Fibroblast of villous mesenchyme (primary cell): ENCODE measurements at places on chromosomes 11 and 22. TPM values are rescaled to one million over a fixed set of nuclear protein-coding genes. Genes with fewer than 3 reads are reported as not detected.

GRCh38 chr11:70739091-70739490, 340.8 kb downstream of the CTTN start:
- no peak for DNase-seq

MYEOV gene
- total RNA-seq, result 0.86 and 3.2 TPM in 2 replicates

DNA sequence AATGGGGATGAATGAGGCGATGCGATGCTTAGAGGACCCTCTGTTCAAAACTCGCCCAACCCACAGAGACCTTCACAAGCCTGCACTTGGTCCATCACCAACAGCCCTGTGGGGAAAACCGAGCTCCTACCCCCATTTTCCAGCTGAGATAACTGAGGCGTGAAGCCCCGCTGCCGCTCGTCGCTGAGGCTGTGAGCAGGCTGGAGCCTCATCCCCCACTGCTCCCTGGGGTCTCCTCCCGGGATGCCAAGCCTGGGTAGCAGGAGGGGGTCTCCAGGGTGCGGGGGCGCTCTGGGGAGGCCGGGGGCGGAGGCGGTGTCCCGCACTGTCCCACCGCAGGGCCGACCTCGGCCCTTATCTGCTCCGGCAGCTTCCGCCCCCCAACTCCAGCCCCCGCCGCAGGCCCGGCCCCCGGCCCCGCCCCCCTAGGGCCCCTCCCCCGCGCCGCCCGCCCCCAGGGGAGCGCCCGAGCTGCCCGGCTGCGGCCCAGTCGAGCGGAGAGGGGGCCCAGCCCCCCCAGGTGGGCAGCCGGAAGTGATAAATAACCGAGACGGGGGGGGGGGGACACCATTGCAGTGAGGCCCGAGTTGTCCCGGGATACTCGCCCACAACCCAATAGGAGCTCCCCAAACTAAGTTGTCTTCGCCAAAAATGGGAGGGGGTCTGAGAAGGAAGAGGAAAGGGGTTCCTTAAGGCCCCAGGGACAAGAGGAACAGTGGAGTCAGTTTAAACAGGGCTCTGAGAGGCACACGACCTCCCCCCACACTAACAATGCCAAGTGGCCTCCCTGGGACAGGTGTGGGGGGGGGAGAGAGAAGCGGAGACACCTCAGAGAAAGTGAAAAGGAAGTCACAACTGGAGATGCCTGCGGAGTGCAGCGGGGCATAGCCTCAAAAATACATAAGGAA, 8.3 kb upstream of the SLC39A13 start:
- DNase-seq, result no peak

KRTAP5-6 gene
- not detected in 2 replicates for total RNA-seq

ASRGL1 gene
- total RNA-seq, result 0.97 and 1.3 TPM in 2 replicates

- no peak for DNase-seq
Observed at GRCh38 chr22:43876866-43877509, 14.7 kb upstream of the SULT4A1 start.

- DNase-seq, result no peak
Observed at GRCh38 chr11:61106296-61106695, 4.0 kb downstream of the CD5 start.

SMIM35 gene
- total RNA-seq, result not detected in 2 replicates

DNA sequence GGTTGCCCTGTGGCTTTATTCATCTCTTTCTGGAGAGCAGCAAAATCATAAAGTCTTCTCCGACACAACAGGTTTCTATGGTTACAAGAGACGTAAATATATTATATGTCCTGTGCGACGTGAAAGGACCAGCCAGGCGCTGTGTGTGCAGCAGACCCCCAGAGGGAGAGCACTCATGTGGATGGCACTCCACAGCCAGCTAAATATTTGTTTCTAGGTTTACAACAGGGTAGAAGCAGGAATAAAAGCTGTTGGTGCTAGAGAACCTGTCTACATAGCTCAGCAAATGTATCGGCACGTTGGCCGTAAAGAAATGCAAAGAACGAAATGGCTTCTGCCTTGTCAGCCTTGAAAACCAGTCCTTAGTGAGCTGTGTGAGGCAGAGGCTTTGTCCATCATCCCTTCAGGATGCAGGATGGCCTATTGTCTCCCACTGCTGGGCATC, 133.8 kb upstream of the PITPNB start:
- no peak for DNase-seq

DNA sequence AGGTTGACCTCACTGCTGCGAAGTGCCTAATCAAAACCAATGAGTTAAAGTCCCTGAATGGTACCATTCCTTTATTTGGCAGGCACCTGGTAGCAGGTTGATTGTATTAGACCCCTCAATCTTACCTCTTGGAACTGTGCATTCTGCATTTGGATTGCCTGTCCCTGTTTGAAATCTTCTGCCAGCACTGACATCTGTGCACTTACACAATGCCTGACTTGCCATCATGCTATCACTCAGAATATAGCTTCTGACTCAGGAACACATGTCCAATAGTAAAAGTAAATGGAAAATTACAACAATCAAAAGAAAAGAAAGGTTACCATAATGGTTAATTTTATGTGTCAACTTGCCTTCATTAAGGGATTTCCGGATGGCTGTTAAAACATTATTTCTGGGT, 366.0 kb upstream of the PDGFD start:
- DNase-seq, result no peak

GRCh38 chr11:46565232-46565840, 28.5 kb downstream of the AMBRA1 start:
- DNase-seq, result no peak

GRCh38 chr11:20668131-20668809, 1.1 kb upstream of the NELL1 start:
- no peak for DNase-seq

LMO1 gene
- total RNA-seq, result not detected in 2 replicates

RAB3IL1 gene
- 6.9 and 10.6 TPM in 2 replicates for total RNA-seq

DNA sequence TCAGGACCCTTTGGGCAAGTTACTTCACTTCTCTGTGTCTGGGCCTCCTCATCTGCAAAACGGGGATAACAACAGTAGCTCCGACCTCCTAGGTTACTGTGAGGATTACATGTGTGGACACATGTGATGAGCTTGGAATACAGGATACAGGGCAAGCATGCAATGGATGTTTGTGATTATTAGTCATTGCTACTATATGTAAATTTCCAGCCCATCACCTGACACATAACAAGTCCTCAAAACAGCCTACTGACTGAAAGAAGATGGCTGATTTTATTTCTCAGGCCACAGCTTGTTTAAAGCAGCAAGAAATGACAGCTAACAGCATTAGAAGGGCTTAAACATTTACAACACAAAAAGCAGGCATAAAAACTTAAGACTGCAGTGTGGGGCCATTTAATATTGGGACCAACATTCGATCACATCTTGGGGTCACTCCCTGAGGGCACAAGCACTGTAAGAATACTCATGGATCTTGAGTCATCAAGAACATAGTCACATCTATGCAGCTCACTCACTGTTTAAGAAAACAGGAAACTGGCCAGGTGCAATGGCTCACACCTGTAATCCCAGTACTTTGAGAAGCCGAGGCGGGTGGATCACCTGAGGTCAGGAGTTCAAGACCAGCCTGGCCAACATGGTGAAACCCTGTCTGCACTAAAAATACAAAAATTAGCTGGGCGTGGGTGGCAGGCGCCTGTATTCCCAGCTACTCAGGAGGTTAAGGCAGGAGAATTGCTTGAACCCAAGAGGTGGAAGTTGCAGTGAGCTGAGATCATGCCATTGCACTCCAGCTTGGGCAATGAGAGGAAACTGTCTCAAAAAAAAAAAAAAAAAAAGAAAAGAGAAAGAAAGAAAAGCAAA, 49.5 kb downstream of the ABTB2 start:
- DNase-seq, result peak; percentile 20

- DNase-seq, result no peak
Observed at GRCh38 chr11:131428853-131429252, 58.4 kb downstream of the NTM start.

DNA sequence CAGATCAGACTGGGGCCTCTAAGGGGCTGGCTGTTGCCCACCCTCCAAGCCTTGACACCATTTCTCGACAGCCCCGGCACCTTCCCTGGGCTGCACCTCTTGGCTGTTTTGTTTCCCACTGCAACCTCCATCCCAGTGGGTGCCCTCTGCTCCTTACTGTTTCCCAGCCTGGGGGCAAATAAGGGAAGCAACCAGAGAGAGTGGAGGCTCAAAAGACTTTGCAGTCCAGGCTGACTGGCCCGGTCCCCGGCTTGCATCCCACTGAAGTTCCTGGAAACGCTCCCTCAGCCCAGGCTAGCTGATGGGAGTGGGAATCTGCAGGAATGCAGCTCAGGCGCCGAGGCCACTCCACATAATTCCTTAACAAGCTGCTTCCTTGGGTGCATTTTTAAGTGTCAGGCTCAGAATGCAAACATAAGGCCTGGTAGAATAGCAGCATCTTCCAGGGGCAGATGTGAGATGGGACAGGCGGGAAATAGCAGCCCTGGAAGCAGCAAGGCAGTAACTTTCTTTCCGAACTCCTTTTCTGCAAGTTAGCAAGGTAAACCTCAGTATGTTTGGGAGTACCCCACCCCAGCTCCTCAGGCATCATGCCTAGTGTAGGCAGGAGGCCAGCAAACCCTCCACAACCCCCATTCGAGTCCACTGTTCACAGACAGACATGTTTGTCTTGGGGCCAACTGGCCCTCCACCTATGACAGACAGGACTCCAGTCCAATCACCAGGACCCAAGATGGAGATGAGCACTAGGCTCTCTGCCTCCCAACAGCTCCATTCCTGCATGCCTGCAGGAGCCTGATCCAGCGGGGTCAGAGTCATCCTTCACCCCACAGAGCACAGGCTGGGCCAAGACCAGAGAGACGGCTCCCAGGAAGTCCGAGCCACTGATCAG, 39.3 kb downstream of the RPL27A start:
- peak; percentile 67 for DNase-seq

GRCh38 chr11:113197446-113197845, 116.9 kb upstream of the TTC12 start:
- no peak for DNase-seq

OR52E8 gene
- not detected in 2 replicates for total RNA-seq

DUSP8 gene
- total RNA-seq, result 0.64 and 0.86 TPM in 2 replicates

GRCh38 chr11:78922859-78923625, 348.4 kb upstream of the NARS2 start:
- no peak for DNase-seq

SNX32 gene
- under 0.01 TPM in 1 of 2 replicates, not detected in the other for total RNA-seq

GRCh38 chr11:61489833-61490721, 18.5 kb upstream of the LRRC10B start:
- DNase-seq, result no peak

- DNase-seq, result peak; percentile 71
Observed at GRCh38 chr11:64894070-64894811, 15.8 kb upstream of the EHD1 start.

DNA sequence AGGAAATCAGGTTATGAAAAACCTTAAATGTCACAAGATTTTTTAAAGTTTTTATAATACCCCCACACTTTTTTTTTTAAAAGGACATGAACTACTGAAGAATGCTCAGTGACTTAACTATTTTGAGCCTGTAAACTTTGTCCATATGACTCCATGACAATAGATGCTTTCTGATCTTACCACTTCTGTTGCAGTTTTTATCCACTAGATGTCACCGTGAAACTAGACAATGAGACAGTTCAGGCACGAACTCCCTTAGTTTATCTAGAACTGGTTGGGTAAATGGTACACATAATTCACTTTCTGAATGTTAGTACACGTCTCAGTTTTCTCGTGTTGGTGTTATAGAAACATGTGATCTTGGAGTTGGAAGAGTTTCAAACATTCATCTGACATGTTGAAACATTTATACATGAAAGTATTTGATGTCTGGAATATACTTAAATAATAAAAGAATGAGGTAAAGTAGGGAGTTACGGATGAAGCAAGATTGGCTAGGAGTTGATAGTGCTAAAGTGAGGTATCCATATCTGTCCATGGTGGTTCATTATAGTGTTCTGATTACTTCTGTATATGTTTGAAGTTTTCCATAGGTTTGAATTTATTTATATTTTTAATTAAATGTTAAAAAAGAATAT, 8.1 kb downstream of the CCDC15 start:
- peak; percentile 83 for DNase-seq

SLC17A6 gene
- not detected in 2 replicates for total RNA-seq

NXPE4 gene
- not detected in 2 replicates for total RNA-seq

SPI1 gene
- total RNA-seq, result not detected in 2 replicates

DNA sequence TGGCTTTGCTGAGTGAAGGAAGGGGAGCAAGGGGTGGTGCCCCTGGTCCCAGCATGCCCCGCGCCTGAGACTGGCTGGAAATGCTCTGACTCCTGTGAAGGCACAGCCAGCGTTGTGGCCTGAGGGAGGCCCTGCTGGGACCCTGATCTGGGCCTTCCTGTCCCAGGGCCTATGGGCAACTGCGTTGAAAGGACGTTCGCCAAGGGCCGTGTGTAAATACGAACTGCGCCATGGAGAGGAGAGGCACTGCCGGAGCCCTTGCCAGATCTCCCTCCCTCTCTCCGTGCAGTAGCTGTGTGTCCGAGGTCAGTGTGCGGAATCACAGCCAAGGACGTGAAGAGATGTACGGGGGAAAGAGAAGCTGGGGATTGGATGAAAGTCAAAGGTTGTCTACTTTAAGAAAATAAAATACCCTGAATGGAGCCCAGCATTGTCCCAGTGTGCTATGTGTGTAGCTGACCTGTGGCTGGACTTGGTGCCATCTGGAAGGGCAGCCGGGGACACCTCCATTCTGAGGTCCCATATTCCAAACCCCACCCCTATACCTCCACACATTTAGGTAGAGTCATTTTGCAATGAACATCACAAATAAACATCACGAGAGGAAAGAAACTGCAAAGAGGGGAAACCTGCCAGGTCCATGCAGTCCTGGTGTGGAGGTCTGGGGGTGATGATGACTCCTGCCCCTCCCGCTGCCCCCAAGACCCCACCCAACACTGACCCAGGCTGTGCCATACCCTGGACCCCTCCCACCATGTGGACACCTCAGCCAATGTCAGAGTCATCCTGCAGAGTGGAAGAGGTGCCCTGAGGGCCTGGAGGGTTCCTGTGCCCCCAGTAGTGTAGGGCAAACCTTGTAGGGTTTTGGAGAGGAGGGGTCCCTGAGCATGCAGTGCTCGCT, 16.9 kb downstream of the RSPH14 start:
- no peak for DNase-seq

- DNase-seq, result no peak
Observed at GRCh38 chr11:117230286-117230961, 1.4 kb downstream of the PCSK7 start.

DNA sequence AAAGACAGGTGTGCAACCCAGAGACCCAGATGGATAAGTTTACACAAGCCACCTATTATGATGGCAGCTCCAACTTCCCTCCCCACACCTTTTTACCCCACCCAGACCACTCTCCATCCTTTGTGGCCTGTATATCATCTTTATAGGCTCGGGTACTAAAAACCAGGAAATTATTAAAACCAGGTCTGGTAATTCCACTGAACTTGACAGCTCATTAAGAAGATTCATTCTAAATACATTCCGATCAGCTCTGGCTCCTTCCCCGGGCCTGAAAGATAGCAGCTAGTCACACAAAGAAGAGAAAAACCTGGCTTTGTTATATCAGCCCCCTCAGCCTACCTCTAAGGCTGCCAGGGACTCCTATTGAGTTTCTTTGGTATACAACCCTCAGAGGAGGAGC, 67.9 kb upstream of the API5 start:
- no peak for DNase-seq

GRCh38 chr11:133271206-133271605, 261.1 kb downstream of the OPCML start:
- no peak for DNase-seq

CALCA gene
- not detected in 2 replicates for total RNA-seq

- DNase-seq, result no peak
Observed at GRCh38 chr11:46762248-46762647, 43.2 kb downstream of the F2 start.

- DNase-seq, result no peak
Observed at GRCh38 chr11:118175031-118175992, 1.1 kb downstream of the SCN2B start.

OR51B5 gene
- total RNA-seq, result 0.32 and 0.43 TPM in 2 replicates

- no peak for DNase-seq
Observed at GRCh38 chr11:74412733-74413359, 14.6 kb upstream of the PGM2L1 start.
